H9 (cell line): ENCODE measurements at places on chromosomes 3 and 15. TPM values are rescaled to one million over a fixed set of nuclear protein-coding genes. Genes with fewer than 3 reads are reported as not detected.

Gene RHOV
- 3.9 and 4.3 TPM in 2 replicates for total RNA-seq

Gene SLC12A1
- 0.04 and 0.07 TPM in 2 replicates for total RNA-seq

Gene IQCF2
- total RNA-seq, result not detected in 2 replicates

Gene ZMYND10
- 0.61 and 1.4 TPM in 2 replicates for total RNA-seq

Gene OIP5
- total RNA-seq, result 30.9 and 33.3 TPM in 2 replicates

Gene RSL24D1
- total RNA-seq, result 111 and 112 TPM in 2 replicates

Gene RTP3
- total RNA-seq, result not detected in 2 replicates

Gene INSYN1
- 1.9 and 2.5 TPM in 2 replicates for total RNA-seq

Gene ARL8B
- total RNA-seq, result 29.0 and 30.6 TPM in 2 replicates

Gene TRPM1
- not detected in 2 replicates for total RNA-seq

Gene RAB6B
- 12.3 and 14.8 TPM in 2 replicates for total RNA-seq

Gene HYAL1
- 2.0 and 2.2 TPM in 2 replicates for total RNA-seq

Gene RAB8B
- total RNA-seq, result 32.2 and 33.8 TPM in 2 replicates

DNA sequence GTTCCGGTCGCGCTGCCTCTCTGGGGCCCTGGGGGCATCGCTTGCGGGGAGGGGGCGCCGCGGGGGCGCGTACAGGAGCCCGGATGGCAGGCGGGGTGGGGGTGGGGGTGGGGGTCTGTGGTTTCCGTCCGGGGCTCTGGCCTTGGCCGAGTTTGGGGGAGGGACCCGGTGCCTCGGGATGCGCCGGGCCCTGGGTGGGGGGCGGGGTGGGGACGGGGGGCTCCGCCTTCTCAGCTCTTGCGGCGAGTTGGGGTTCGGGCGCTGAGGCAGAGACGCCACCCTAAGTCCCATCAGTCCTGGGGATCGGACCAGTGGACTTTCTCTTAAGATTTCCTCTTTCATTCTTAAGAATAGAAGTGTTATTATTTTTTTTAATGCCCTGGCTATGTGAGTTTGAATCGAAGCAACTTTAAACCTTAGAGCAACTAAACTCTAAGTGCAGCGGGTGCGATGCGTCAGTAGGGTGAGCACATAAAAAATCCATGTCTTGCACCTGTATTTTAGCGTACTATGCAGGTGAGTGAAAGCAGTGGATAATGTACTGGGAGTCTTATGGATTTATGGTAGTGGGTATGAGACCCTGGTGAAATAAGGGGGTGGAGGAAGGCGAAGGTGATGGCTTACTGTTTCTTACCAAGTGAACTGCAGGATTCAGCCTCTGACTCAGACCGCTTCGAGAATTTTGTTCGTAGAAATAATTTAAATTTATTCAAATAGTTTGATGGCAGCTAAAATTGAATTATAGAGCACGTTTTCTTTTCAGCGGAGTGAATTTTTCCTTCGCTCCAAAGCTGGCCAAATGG is 762 bp downstream of the CTNNB1 start:
- DNase-seq, result peak; percentile 63

DNA sequence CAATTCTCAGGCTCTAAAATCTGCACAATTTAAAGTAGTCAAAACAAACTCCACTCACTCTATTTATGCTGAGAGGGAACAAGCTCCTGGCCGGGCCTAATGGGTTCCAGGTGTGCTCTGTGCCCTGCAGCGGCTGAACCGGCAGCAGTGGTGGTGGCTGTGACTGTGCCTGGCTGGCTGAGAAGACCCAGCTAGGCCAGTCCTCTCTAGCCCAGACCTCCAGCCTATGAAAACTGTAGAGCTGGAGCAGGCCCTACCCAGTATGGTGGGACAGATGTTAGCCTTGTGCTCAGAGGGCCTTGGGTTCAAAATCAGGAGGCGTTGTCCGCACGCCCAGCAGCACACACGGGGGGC is 37.0 kb downstream of the EPHB3 start:
- no peak for DNase-seq

DNA sequence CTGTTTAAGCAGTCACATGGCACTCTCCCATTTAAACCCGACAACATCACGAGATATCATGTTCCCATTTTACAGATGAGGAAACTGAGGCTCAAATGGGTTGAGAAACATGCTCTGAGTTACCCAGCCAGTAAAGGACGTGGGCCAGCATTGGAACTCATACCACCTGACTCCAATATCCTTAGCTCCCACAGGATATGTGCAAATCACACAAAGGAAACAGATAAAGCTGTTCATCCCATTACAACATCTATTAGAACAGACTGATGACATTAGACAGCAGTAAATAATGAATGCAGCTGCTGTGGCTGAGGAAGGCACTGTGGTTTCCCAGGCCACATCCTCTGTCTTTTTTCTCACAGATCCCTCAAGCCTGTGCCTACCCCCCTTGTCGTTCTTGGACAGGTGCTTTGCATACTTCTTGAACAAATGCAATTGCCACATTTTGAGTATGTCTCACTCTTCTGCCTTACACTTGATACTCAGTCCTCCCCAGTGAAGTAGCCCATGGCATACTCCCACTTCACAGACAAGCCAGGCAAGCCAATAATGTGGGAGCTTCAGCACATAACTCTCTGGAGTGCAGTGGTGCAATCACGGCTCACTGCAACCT is 17.7 kb downstream of the FRMD4B start:
- DNase-seq, result no peak

DNA sequence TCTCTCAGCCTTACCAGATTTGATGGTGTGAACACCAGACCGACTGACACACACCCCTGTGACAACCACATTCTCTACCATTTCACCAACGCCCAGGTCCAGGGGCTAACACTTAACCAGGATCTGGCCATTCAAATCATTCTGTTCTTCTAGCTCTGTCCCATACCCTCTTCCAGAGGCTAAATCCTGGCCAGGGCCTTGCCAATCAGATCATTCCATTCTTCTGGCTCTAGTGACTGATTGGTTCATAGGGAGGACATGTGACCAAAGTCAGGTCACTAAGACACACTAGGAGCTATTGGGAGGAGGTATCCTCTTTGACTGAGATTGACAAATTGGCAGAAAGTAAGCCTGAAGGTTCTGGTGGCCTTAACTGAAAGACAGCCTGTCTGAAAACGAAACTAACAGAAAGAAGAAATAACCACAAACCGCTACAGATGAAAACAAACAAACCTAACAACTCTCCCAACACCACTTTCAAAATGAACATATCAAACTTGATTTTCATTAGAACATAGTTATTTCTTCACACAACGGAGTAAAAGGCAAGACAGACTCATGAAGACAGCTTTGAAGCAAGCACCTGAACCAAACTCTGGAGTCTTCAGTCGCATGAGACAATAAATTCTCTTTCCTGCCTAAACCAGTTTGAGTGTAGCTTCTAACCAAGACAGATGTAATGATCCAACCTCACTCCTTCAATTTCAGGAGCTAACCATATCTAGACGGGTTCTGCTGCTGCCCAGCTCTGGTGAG is 68.5 kb downstream of the TRANK1 start:
- no peak for DNase-seq

DNA sequence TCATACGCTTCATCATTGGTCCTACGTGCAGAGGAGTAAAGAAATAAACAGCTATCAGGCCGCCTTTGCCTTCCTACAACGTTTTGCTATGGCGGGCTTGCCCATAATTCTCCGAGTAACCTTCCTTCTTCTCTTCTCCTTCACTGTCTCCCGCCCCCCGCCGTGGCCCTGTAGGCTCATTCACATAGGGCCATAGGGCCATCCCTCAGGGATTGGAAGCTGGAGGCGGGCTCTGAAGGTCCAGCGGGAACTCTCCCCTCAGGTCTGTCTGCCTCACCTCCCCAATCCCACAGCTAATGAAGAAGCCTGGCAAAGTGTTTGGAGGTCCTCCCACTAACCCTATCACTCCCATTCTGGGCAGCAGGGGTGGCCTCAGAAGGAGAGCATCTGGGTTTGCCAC is 43.6 kb downstream of the SEMA5B start:
- DNase-seq, result peak; percentile 73

GRCh38 chr3:123194552-123194951 is 7.2 kb upstream of the SEC22A start:
- peak; percentile 94 for DNase-seq

GRCh38 chr15:39588531-39589192 is 7.8 kb downstream of the THBS1 start:
- no peak for DNase-seq

GRCh38 chr3:15271785-15272381 is 60.5 kb downstream of the SH3BP5 start:
- DNase-seq, result no peak

GRCh38 chr3:150703299-150703755 is 393 bp downstream of the ERICH6 start:
- no peak for DNase-seq

GRCh38 chr3:74287557-74287956 is 326.9 kb downstream of the CNTN3 start:
- DNase-seq, result no peak

- DNase-seq, result no peak
Observed at GRCh38 chr15:71654720-71655174, 155.6 kb upstream of the NR2E3 start.

DNA sequence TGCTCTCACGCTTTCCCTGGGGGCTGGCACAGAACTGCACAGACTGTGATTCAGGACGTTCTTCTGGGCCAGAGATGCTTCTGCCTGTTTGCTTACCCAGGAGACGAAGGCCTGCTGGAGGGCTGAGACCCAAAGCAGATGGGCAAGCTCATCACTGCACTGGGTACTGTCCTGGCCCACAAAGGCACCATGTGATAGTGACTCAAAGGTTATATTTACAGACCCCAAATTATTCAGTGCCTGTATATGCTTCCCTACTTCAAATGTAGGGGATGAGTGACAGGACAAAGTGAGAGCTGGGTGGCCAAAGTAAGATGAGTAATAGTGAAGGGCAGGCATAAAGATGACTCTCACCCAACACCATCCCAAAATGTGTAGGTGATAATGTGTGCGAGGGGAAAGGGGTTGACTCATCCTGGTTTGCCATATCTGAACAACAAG is 127.4 kb downstream of the WDR76 start:
- DNase-seq, result no peak

DNA sequence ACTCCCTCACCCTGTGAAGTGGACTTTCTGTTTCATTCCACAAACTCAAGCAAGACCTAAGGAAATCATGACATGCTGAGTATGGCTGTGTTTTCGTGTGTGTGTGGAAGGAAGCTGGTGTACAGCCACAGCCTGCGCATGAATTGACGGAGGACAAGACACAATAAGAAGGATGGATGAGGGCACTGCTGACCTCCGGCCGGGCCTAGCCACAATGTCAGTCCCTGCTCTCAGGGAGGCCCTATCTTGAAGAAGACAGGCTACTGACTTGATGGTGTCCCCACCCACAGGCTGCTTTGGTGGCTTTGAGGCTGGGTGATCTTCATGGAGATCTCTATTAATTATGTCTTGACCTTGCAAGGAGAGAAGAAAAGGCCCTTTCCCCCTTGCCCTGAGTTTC is 39.3 kb upstream of the CDCP1 start:
- DNase-seq, result no peak

DNA sequence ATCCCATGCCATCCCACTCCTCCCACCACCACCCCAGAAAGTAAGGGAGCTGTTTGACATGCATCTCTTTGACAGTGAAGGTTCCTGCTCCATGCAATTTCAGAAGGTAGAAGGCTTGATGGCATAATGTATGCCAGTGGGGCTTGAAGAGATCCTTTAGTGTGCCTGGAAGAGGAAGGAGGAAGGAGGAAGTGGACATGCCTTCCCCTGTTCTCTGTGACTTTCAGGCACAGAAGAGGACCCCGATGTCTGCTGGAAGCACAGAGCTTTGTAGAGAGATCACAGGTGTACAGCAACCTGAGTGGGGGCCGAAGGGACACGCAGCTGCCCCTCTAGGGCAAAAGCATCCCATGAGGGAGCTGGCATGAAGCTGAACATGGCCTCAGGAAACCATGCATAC is 171.6 kb downstream of the CD47 start:
- no peak for DNase-seq

DNA sequence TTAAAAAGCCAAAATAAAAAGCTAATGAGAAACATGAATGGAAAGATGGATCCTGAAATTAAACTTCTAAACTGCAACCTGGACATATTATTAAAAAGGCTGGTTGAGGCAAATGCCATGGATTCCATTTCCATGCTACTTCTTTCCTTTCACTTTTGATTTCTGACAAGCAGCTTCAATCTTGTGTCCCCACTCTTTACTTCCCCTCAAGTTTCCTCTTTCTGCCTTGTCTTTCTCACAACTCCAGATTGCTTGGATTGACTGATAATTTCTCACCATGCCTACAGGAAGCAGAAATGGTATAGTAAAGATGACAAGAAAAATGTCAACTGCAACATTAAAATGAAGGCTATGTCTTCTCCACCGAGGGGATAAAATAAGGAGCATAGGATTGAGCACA is 1136.7 kb downstream of the TUSC7 start:
- no peak for DNase-seq

GRCh38 chr15:38992930-38993329 is 428.3 kb upstream of the RASGRP1 start:
- no peak for DNase-seq

DNA sequence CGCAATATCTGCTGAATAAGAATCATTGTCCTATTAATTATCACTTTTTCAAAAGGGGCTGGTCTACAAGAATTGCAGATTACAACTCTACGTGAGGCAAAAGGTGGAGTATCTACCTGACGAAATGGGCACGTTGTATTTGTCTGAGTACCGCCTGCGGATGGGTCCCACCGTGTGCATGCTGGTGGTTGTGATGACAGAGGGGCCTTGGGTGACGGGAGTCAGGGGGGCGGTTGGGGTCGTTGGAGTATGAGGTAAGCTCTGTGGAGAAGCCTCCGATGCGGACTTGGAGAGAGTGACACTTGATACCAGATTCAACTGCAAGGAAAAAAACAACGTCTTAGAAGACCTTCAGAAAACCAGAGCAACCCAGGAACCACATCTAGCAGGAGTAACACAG is 605.8 kb downstream of the FOXP1 start:
- DNase-seq, result no peak

- no peak for DNase-seq
Observed at GRCh38 chr15:28265334-28266019, 56.5 kb downstream of the HERC2 start.

- DNase-seq, result no peak
Observed at GRCh38 chr3:170090601-170090981, 52.8 kb downstream of the GPR160 start.

DNA sequence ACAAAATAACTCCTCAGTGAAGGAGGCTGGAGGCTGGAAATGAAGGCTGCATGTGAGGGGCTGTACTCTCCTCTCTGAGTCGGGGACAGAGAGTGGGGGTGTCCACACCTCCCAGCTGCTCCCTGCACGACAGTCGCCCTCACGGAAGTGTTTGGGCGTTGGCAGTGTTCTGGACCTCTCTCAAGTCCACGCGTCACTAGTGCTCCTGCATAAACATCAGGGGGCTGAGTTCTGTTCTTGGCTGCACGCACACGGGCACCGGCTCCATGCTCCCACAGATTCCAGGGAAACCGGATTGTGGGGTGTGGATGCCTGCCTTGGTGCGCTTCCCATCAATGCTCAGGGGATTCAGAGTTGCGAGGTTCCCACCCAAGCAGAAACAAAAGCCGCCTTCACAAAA is 7.4 kb downstream of the RASGRF1 start:
- DNase-seq, result no peak

GRCh38 chr3:69248436-69248835 is 126.0 kb upstream of the LMOD3 start:
- DNase-seq, result no peak
